ENCODE measurements at places on chromosomes 2 and 18. TPM values are rescaled to one million over a fixed set of nuclear protein-coding genes. Genes with fewer than 3 reads are reported as not detected.
A peak's percentile ranks its signal among the peaks of the same experiment; 100 is the strongest.

- peak; percentile 88 for DNase-seq
Observed at GRCh38 chr2:111897924-111898702, at the start of gene MERTK. TSS of gene MERTK (plus strand) at chr2:111898607. CDS start at chr2:111898736, 129 bp downstream.

DNA sequence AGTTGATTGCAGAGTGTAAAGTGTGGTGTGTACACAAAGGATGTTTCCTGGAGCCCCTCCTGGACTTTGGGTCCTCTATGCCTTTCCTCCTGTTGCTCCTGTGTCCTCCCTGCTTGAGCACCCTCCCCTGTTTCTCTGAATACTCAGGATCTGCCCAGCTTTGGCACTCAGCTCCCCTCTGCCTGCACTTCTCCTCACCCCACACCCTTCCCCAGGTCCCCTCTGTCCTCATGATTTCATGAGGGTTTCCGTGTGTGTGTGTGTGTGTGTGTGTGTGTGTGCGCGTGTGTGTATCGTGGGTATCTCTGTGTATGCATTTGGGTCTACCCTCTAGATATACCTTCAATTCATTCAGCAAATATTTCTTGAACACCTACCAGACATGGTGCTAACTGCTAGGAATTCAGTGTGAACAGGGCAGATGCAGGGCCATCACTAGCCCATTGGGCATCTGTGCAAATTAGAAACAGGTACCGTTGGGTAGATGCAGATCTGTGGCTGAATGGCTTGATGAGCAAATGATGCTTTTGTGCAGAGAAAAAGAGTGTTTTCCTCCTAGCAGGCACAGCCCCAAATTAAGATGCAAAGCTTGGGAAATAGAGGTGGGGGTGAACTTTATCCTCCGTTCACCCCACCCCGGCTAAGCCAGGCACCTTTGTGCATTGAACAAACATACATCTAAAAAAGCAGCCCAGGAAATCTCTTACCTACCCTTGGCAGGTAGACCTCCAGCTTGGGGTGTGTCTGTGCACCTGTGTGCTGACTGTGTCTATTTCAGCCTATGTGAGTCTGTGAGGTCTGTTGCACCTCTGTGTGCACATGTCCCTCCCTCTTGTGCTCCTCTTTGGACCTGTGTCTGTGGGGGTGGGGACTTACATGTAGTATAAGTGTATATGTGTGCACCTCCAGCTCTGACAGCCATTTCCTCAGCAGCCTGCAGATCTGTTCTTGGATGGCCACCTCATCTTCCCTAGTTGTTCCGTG is 60.0 kb upstream of the EPAS1 start:
- no peak for DNase-seq

GRCh38 chr2:109247812-109248211 is 118.8 kb downstream of the SH3RF3 start:
- DNase-seq: no peak

DNA sequence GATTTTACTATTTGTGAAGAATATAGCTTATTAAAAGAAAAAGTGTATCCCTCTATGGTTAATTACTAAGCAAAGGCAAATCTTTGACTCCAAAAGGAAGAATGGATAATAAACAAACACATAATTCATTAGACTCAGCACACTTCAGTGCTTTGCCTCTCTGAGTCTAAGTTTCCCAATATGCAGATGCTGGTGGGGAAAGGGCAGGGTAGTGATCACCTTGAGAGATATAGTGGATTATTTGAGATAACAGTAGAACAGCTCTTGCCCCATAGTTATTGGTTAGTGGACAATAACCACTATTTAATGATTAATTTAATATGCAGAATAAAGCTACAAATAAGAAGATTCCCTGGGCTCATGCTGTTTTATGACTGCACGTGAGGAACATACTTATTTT is 98.2 kb upstream of the SLC8A1 start:
- no peak for DNase-seq

DNA sequence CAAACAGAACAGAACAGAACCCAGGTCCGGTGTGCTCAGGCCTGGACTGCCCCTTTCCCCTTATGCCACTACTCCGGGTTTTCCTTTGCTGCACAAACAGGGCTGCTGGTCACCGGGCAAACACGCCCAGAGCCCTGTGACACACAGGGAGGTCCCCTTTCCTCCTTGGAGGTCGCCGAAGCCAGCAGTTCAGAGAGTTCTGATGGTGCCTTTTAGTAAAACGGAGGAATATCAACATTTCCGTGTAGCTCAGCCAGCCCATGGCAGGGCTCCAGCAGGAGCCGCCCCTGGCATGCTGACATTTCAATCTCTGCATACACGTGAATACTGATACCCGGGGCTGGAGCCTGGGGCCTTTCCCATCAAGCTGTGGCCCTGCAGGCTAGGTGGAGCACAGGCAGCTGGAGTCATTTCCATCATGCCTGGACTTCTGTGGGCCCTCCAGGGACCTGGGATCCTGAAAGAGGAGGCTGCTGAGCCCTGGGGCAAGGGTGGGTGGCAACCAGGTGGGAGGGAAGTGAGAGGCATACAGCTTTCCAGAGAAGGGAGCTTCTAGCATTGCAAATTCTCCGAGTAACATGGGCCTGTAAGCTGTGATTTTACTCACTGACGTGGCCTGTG is 91.4 kb upstream of the PXDN start:
- no peak for DNase-seq

GRCh38 chr2:108947271-108947907 is 41.6 kb downstream of the EDAR start:
- DNase-seq: no peak

- no peak for DNase-seq
Observed at GRCh38 chr18:76476665-76477561, 18.1 kb downstream of the ZNF516 start.

- DNase-seq: no peak
Observed at GRCh38 chr2:60422826-60423483, 130.5 kb downstream of the BCL11A start.

- DNase-seq: no peak
Observed at GRCh38 chr2:66850376-66850775, 415.5 kb downstream of the MEIS1 start.

- no peak for DNase-seq
Observed at GRCh38 chr2:66693076-66693965, 258.4 kb downstream of the MEIS1 start.

DNA sequence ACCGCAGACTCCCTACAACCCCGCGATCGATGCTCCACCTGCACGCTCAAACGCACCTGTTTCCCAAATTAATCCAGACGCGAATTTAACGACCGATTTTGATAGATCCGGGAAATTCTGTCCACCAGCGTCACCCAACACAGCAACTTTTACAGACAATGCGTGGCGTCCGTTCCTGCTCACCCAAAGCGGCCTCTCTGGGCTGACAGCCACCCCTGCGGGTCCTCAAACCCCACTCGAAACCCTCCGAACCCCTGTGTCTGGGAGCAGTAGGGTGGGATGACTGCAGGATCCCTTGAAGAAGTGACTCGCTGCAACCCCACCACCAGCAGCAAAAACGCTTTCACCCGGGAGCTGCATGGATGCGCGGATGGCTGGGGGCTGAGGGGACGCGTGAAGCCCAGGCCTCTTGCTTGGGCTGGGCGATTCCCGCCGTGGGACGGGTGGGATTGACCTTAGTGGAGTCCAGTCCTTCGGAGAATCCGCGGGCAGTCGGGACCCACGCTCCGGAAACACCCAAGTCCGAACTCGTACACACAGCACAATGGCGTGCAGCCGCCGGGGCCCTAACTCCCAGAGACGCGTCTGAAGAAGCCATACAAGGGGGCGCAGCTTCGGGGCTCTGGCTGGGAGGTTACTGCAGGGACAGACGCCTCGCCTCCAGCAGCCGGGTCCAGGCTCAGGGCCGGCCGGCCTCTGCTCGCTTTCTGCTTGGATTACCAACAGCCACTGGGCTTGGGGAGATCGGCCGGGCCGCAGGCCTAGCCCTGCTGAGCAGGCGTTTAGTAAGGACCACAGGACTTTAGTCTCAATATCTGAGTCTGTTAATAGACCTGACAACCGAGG is 31.1 kb upstream of the ATP6V1B1 start:
- DNase-seq: peak; percentile 55

DNA sequence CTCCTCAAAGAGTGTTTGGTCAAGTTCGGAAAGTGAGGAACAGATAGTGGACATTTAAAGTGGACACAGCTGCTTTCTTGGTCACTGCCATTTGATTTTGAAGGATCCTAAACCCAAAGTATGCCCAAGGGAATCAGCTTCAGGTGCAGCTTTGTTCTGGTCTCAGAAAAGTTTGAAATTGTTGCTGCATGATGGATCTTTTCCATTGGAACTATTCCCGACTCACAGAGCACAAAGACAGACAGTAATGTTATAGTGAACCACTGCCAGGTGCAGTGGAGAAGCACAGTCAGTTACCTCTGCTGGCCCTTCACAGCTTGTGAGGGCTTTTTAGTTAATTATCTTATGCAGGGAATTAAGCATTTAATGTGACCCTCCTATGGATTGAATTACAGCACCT is 301.7 kb downstream of the PHLPP1 start:
- DNase-seq: no peak

DNA sequence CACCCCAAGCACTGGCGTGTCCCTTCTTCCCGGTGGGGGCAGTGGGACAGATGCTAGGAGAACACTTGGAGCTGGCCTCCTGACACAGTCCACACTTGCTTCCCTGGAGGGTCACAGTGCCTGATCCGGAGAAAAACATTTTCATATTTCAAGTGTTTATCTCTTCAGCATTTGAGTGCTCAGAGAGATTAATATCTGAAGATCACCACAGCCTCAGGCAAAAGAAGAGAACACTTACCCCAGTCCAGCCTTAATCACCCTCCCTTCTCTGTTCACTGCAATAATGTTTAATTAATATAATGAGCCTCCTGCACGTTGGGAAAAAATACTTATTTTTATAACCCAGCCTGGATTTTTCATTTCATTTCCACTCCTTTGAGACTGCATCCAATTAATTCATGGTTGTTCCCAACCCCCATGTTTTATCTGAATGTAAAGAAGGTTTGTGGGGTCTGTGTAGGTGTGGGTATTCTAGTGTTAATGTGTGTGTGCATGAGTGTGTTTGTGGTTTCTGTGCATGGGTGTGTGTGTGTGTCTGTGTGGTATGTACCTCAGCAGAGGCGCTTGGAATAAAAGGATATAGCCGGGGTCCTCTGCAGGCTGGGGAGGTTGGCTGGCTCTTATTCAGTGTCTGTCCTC is 72.1 kb downstream of the NRP2 start:
- no peak for DNase-seq

GRCh38 chr18:56515522-56515921 is 122.9 kb downstream of the TXNL1 start:
- DNase-seq: no peak

DNA sequence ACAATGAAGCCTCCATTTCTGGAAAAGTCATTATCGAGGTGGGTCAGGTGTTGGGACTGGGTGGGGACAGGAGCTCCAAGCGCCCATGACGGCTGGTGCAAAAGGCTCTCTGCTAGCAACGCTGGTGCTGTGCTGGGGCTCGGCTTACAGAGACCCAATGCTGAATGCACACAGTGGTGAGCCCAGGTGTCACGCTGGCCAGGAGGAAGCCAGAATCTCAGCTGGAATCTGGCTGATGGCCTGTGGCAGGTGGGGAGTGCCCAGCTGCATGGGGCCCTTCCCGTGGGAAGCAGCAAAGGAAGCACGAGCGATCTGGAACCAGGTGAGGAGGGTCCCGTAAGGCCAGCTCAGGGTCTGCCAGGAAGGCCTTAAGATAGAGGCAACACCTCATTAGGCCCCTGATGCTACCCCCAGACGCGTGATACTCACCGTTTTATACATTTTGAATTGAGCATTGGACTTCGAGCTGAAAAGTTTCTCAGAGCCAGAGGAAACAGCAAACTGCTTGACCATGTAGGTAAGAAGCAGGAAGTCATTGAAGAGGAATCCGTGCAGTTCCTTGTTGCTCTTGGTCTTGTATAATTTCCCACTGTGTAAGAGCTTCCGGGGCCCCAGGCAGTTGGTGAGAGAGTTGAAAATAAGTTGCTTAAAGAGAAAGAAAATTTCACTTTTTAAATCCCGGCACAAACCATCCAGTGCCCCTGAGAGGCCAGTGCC is 34.7 kb downstream of the FAM228A start:
- peak; percentile 51 for DNase-seq

GRCh38 chr18:23499291-23499781 is 4.0 kb upstream of the RMC1 start:
- no peak for DNase-seq

DNA sequence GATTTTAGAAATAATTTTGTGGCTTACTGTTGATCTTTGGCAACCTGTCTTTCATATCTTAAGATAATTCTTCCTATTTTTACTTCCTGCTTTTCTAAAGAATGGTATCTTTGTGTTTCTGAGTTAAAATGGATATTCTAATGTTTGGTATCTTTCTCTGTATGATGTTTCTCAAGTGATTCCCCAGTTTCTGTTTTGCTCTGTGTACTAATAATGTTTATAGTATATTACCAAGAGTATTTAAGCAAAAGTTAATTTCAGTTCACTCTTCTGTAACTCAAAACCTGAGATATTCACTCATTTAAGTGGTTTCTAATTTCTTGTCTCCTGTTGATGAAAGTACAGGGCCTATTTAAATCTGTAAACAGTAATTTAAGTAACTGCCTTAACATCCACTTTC is 58.3 kb downstream of the CCDC150 start:
- no peak for DNase-seq

DNA sequence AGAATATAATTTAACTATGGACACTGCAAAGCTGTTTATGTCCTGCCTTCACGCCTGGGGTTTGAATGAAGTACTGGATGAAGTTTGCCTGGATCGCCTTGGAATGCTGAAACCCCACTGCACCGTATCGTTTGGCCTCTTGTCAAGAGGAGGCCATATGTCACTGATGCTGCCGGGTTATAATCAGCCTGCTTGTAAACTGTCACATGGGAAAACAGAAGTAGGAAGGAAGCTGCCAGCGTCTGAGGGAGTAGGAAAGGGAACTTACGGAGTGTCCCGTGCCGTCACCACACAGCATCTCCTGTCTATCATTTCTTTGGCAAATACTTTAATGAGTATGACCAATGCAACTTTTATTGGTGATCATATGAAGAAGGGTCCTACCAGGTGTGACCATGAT is 105.8 kb downstream of the WDR7 start:
- DNase-seq: no peak

DNA sequence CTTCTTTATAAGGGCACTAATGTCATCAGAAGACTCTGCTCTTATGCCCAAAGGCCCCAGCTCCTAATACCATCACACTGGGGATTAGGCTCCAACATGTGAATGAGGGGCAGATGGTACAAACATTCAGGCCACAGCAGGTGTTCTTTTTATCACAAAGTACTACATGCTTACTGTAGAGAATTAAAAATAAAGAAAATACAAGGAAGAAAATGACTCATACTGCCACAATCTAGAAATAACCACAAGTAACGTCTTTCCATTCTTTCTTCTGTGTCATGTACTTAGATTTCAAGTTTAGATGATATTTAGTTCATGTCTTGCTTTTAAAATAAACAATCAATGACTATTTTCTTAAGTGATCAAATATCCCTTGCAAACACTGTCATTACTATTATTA is 100.3 kb upstream of the NEDD4L start:
- no peak for DNase-seq

Gene ASPRV1
- total RNA-seq: 1.4 TPM

Gene POTEF
- not detected for total RNA-seq

Gene LRRC30
- not detected for total RNA-seq

Gene SLC4A5
- total RNA-seq: 0.93 TPM

Gene GDF7
- total RNA-seq: 0.26 TPM

Gene TCF23
- total RNA-seq: not detected

Gene GULP1
- total RNA-seq: not detected

Gene NRP2
- 64.4 TPM for total RNA-seq
